EH (cell line): ENCODE measurements at places on chromosomes 6 and 20.
A peak's percentile ranks its signal among the peaks of the same experiment; 100 is the strongest.

DNA sequence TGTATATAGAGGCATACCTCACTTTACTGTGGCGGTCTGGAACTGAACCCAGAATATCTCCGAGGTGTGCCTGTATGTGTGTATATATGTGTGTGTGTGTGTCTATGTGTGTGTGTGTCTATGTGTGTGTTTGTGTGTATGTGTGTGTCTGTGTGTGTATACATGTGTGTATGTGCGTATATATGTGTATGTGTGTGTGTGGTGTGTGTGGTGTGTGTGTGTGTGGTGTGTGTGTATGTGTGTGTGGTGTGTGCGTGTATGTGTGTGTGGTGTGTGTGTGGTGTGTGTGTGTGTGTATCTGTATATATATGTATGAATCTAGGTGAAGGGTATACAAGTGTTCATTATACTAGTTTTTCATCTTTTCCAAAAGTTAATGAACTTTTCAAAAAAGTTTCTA is 4.2 kb upstream of the NPEPL1 start:
- no peak for DNase-seq

DNA sequence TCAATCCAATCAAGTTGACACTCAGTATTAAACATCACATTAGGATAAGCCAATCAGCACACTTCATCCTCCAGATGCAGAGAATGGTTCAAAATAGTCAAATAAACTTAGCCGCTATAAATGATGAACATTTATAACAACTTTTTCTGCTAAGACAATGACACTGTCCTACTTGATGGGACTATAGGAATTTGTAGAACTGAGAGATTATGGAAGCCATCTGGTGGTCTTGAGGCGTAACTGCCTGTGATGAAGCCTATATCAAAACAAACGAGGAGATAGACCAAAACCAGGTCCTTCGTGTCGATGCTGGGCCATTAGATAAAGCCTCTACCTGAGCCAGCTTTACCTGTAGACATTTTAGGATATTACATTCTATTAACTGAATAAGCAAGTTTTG is 631.1 kb downstream of the COL12A1 start:
- DNase-seq, result peak; percentile 47

DNA sequence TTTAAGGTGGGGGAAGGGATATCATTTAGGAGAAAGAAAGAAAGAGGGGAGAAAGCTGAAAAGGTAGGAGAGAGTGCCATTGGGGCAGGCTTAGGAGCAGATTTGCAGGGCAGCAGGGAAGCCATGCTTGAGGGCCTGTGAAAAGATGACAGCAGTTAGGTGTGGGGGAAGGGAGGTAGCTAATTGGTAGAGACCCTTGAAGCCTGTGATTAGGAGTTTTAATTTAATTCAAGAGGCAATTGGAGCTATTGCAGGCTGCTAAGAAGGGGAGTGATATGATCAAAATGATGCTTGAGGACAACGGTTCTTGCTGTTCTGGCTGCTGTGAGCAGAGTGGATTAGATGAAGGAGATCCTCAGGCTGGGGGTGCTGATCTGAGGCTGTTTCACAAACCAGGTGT is 24.5 kb upstream of the SEC63 start:
- DNase-seq, result no peak

DNA sequence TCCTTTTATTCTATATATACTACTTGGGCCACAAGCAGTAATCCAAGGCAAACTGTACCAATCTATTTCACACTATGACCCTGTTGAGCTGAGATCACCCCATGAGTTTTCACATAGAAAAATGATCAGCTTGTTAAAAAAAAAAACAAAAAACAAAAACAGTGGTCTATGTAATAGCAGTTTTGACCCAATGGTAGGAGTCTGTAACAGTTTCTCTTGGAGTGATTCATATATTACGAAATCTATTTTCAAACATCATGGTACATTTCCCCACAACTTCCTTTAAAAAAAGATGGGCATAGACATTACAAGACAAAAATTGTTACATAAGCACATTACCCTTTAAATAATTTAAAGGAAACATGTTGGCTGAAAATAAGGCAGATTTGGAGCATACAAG is 78.1 kb downstream of the PRSS35 start:
- DNase-seq, result no peak

- no peak for DNase-seq
Observed at GRCh38 chr6:161200610-161201370, 73.1 kb downstream of the AGPAT4 start.

DNA sequence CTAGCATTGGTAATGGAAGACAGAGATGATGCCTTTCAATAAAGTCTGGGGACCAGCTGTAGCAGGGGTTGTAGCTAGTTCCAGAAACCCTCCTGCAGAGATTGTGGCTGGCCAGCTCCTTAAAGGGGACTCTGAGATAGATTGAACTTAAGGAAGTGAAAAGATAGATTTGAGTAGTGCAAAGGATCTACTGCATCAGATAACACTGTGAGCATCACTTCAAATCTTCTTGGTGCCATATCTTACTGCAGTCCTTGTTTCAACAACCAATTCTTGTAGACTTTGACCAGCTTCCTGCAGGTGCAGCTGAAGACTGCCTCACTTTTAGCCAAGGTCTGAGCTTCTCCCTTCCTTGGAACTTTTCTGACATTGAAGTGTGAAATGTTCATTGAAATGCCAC is 14.8 kb upstream of the CEP162 start:
- no peak for DNase-seq

GRCh38 chr6:444653-445275 is 53.2 kb downstream of the IRF4 start:
- no peak for DNase-seq

GRCh38 chr6:22349051-22349450 is 52.2 kb upstream of the PRL start:
- DNase-seq, result no peak

- peak; percentile 24 for DNase-seq
Observed at GRCh38 chr20:16472045-16472872, 101.0 kb downstream of the KIF16B start.

DNA sequence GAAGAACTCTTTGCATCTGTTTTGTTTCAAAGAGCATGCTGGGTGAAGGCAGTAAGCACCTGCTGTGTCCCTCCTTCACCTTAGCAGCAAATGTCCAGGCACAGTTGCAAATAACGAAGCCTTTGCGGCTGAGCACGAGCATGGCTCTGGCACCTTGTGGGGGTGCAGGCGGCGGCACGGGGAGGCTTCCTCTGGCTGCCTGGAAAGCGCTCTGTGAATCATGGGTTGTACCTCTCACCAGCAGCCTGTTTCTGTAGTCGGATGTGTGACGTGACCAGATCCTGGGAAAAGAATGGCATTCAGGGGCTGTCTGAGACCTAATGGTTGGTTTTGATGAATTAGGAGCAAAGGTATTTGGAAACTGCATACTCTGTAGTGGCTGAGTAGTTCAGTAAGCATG is 144.8 kb downstream of the DTNBP1 start:
- peak; percentile 23 for DNase-seq

GRCh38 chr20:2305029-2305428 is 9.2 kb downstream of the TGM3 start:
- no peak for DNase-seq

- DNase-seq, result no peak
Observed at GRCh38 chr6:119024111-119024510, 54.4 kb downstream of the FAM184A start.

- peak; percentile 90 for DNase-seq
Observed at GRCh38 chr6:1131285-1132079, 180.4 kb upstream of the FOXQ1 start.

- DNase-seq, result no peak
Observed at GRCh38 chr6:37371154-37372083, 17.6 kb downstream of the RNF8 start.

GRCh38 chr20:39651645-39652325 is 689.6 kb downstream of the DHX35 start:
- DNase-seq, result no peak

DNA sequence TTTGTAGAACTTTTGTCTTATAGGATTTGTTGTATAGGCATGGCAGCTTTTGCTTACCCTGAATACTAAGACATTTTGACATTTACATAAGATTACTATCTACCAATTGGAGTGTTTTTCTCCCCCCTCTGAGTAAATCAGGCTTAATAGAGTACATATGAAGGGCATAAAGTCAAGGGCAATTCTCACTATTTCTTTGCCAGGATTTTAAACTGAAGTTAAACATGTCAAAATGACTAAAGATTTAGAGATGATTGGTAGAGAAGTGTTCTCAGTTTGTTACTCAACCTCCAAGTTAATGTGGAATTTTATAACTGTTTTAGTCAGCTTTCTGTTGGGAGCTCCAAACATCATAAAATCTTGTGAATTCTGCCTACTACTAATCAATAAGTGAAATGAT is 157.8 kb downstream of the CDKAL1 start:
- DNase-seq, result peak; percentile 40

GRCh38 chr6:157226026-157226625 is 97.2 kb downstream of the TMEM242 start:
- DNase-seq, result peak; percentile 81

DNA sequence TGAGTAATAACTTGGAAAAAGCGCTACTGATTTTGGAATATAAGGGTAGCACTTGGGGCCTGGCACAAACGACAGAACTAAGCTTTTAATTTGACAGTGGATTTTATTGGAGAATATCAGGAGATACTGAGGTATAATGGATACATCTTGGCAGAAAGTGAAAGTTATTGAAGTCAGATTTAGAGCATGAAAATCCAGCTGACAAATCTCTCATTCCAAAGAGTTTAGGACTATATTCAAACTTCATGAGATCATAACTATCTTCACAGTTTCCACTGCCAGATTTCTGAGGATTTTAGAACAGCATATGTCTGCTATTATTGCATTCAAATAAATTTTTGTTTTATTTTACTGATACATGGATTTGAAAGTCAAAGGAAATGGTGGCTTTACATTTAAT is 132.3 kb upstream of the THEMIS start:
- no peak for DNase-seq

- DNase-seq, result peak; percentile 17
Observed at GRCh38 chr6:139713424-139713823, 339.0 kb upstream of the CITED2 start.

- no peak for DNase-seq
Observed at GRCh38 chr6:108294297-108294726, 542 bp upstream of the AFG1L start.

DNA sequence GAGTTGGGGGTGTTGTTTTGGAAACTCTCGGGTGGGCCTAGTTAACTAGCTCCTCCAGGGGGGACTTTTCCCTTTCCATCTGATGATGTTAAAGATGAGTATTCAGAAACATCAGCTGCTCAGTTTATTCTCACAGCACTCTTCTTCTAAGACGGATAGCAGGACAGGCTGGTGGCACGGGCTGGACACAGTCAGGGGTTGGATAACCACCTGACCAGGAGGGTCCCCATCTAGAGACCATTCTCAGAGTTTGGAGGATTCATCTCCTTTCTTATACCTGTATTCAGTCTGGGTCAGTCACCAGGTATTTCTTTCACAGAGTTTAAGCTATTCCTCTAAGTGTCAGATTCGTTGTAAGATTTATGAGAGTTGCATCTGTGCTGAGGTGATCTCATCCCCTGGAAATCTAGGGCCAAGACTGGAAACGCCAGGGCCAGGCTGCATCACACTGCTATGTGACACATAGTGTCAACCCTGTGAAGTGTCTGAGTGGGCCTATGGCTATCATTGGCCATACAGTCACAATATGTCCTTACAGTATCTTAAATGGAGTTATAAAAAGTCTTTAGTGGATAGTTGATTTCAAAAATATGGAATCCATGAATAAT is 111.7 kb downstream of the FAM50B start:
- DNase-seq, result peak; percentile 70

DNA sequence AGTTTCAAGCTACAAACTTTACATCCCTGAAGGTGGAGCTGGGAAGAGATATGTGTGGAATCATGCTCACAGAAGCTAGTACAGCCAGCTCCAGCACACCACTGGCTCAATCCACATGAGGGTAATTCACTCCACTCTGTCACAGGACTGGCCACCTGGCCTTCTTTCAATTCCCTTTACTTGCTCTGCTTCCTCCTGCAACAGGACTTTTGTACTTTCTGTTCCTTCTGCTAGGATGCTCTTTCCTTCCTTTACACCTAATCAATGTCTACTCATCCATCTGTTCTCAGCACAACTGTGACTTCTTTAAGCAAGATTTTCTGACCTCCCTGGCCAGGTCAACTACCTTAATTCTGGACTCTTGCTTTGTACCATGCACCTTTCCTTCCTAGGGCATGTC is 39.4 kb upstream of the MYB start:
- DNase-seq, result no peak

- DNase-seq, result no peak
Observed at GRCh38 chr20:37944456-37944981, 41.6 kb downstream of the VSTM2L start.

- no peak for DNase-seq
Observed at GRCh38 chr6:137801352-137802114, 65.5 kb upstream of the TNFAIP3 start.

DNA sequence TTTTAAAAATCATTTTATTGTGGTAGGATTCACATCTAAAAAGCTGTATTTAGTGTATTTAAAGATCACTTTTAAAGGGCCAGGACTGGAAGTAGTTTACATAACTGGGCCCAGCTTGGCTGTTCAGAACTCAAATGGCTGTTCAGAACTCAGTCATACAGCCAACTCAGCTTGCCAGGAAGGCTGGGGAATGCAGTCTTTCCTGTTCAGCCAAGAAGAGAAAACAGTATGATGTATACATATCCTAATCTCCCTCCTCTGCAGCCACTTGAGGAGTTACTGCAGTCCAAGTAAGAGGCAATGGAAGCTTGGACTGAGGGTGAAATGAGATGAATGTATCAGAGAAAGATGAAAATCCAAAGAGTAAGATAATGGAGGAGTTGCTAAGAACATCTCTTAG is 24.6 kb downstream of the DSTN start:
- DNase-seq, result peak; percentile 64

DNA sequence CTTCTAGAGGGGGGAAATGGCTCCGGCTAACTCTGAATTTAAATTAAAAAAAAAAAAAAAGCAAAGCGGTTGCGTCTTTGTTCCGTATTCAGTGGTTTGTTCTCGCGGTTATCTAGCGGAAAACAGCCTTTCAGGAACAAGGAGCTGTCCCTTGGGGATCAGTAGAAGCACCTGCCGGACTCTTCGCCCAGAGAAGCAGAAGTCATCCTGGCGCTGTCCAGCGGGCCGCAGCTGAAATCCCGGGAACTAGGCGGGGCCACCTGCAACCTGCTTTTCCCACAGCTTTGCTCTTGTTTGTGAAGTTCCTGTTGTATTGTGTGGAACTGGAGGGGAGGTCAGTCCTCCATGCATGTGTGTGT is 43.9 kb upstream of the GJE1 start:
- peak; percentile 67 for DNase-seq

- peak; percentile 23 for DNase-seq
Observed at GRCh38 chr6:142679907-142680700, 264.9 kb downstream of the HIVEP2 start.

- peak; percentile 84 for DNase-seq
Observed at GRCh38 chr6:28943557-28944411, 20.0 kb upstream of the TRIM27 start.

DNA sequence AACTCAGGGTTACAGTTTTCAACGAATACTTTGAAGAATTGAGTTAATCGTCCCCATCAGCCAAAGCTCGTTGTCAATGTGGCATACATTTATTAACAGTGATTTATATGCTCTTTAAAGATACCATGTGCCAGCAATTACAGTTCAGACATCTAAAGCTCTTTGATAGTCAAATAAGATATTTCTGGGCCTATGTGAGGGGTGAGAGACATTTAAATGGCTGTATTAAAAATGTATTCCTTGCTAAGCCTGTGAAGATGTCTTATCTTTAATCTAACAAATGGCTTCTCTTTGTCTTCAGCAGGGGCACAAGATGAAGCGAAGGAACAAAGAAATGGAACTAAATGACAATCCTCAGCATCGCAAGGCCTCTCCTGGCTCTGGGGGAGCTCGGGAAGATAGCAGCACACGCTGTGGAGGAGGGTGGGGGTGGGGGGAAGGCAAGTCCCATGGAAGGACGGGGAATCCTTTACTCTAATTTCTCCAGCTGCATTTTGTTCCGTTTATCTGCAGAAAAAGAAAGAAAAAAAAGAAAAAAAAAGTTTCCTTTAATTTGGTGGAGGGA is 523.6 kb downstream of the KIF16B start:
- DNase-seq, result no peak
